Activated CD4-positive, alpha-beta T cell treated with anti-CD3 and anti-CD28 coated beads, Interleukin-2, amount 10 ng/mL, durations not matched to agents 7 days and 5 days (primary cell): ENCODE measurements at places on chromosomes 2 and 18. TPM values are rescaled to one million over a fixed set of nuclear protein-coding genes. Genes with fewer than 3 reads are reported as not detected.

DNA sequence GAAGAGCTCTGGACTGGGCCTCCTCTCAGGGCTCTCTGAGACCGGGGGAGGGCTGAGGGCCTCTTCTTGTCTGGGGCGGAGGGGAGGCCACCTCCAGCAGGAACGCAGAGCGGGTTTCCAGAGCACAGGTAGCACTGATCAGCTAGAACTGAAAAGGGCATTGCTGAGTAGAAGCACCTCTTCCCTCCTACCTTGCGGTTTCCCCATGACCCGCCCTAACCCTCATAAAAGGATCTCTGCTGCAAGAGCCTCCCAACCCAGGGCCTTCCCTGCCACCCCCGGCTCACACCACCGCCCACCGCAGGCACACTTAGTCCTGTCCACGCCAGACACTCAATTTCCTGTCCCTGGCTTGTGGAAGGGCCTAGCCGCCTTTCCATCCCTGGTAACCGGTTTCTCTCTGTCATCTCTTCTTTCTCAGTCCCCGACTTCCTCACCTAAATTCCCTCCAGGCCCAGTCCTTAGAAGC lies 966 bp downstream of the ADCY3 start:
- H3K27ac ChIP-seq: peak overlapping the region; percentile 88
- peaks cover 20% of the 10 kb centered on the region for H3K36me3 ChIP-seq
- H3K27me3 ChIP-seq: no peaks in the 10 kb centered on the region

DNA sequence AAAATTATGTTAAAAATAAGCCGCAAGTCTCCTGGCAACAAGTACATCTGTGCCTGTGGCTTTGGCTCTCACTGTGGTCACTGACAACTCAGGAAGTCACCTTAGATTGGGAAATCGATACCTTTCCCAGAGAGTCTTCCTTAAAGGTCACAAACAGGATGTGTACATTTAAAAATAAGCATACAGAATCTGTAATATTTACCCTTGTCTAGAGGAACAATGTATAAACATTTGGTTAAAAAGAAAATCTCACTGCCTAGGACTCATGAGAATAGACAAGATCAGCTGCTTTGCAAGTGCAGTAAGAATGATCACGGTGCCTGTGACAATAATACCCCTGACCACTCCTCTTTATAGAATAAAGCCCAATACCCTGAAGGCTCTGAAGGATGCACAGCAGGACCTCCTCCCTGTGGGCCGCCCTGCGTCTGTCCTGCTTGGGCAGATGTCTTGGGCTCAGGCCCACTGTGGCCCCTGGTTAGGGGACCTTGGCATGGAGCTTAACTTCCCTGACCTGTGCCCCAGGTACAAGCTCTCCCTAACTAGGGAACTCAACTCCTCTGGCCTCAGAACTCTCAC lies 98.0 kb upstream of the MGAT4A start:
- H3K27me3 ChIP-seq: peaks cover 2% of the 10 kb centered on the region
- peak; percentile 26 for DNase-seq
- peaks cover 65% of the 10 kb centered on the region for H3K4me1 ChIP-seq
- peak overlapping the region; percentile 36 for H3K4me3 ChIP-seq

- no peak overlapping the region for H3K27ac ChIP-seq
- no peaks in the 10 kb centered on the region for H3K27me3 ChIP-seq
- H3K4me3 ChIP-seq: no peak overlapping the region
- no peaks in the 10 kb centered on the region for H3K36me3 ChIP-seq
- DNase-seq: no peak
Measured at GRCh38 chr2:79846878-79847277, 334.0 kb downstream of the CTNNA2 start.

NPHP1 gene
- 0.27 TPM for total RNA-seq

NYAP2 gene
- not detected for total RNA-seq

GRCh38 chr2:233968556-233968955 lies 51.4 kb downstream of the TRPM8 start:
- no peak overlapping the region for H3K4me3 ChIP-seq
- H3K27me3 ChIP-seq: peaks cover 6% of the 10 kb centered on the region
- peaks cover 6% of the 10 kb centered on the region for H3K4me1 ChIP-seq
- peak; percentile 16 for DNase-seq

CYS1 gene
- 0.17 TPM for total RNA-seq

GRCh38 chr2:178530131-178530530 lies 49.9 kb downstream of the PLEKHA3 start:
- peaks cover 54% of the 10 kb centered on the region for H3K36me3 ChIP-seq
- H3K4me1 ChIP-seq: peaks cover 45% of the 10 kb centered on the region
- DNase-seq: no peak
- no peaks in the 10 kb centered on the region for H3K27me3 ChIP-seq
- H3K4me3 ChIP-seq: no peak overlapping the region

CNRIP1 gene
- total RNA-seq: not detected

- no peaks in the 10 kb centered on the region for H3K27me3 ChIP-seq
- H3K4me3 ChIP-seq: no peak overlapping the region
- no peaks in the 10 kb centered on the region for H3K4me1 ChIP-seq
- H3K27ac ChIP-seq: no peak overlapping the region
- H3K36me3 ChIP-seq: peaks cover 15% of the 10 kb centered on the region
Measured at GRCh38 chr2:74131901-74132300, 15.8 kb downstream of the BOLA3 start.

ASTL gene
- total RNA-seq: not detected

MSTN gene
- not detected for total RNA-seq

GRCh38 chr2:17191223-17191622 lies 327.0 kb downstream of the RAD51AP2 start:
- no peaks in the 10 kb centered on the region for H3K36me3 ChIP-seq
- H3K27me3 ChIP-seq: no peaks in the 10 kb centered on the region
